ENCODE measurements at places on chromosomes 12 and 14. TPM values are rescaled to one million over a fixed set of nuclear protein-coding genes. Genes with fewer than 3 reads are reported as not detected.

DNA sequence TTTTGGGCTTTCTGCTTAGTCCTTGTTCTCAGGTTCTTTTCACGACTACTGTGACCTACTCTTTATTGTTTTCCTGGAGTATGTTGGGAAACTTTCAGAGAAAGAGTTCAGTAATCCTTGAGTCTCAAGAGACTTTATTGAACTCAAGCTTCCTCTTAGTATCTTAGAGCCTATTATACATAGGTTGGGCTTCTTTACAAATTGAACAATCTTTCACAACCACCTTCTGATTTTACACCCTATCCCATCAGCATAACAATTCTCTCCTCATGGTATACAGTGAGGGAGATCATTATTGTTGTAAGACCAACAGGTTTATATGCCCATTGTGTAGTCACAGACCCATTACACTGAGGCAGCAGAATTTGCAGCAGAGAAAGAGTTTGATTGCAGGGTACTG is 193.2 kb upstream of the IGF1 start:
- no peak for DNase-seq

GRCh38 chr12:98217257-98217656 is 298.1 kb upstream of the TMPO start:
- no peak for DNase-seq

DNA sequence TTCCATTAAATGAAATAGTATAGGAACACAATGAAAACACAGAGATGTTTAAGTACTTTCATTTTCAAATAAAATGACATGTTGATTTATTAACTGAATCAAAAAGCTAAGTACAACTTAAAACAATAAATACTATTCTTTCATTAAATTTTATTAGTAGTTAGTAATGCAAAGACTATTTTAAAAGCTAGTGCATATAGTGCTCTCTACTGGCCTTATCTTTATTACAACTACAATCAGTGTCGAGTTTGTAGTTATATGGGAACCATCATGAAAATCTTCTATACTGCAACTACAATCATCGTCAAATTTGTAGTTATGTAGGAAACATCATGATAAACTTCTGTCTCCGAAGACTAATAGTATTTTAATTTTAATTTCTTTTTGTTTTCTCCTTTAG is 8.9 kb upstream of the LIN7A start:
- DNase-seq = no peak

- no peak for DNase-seq
Measured at GRCh38 chr14:54901380-54902142, 1.1 kb downstream of the GCH1 start.

GRCh38 chr14:58865514-58866281 is 227.9 kb downstream of the DACT1 start:
- no peak for DNase-seq

- DNase-seq = no peak
Measured at GRCh38 chr12:75792687-75793086, 238.9 kb downstream of the PHLDA1 start.

DNA sequence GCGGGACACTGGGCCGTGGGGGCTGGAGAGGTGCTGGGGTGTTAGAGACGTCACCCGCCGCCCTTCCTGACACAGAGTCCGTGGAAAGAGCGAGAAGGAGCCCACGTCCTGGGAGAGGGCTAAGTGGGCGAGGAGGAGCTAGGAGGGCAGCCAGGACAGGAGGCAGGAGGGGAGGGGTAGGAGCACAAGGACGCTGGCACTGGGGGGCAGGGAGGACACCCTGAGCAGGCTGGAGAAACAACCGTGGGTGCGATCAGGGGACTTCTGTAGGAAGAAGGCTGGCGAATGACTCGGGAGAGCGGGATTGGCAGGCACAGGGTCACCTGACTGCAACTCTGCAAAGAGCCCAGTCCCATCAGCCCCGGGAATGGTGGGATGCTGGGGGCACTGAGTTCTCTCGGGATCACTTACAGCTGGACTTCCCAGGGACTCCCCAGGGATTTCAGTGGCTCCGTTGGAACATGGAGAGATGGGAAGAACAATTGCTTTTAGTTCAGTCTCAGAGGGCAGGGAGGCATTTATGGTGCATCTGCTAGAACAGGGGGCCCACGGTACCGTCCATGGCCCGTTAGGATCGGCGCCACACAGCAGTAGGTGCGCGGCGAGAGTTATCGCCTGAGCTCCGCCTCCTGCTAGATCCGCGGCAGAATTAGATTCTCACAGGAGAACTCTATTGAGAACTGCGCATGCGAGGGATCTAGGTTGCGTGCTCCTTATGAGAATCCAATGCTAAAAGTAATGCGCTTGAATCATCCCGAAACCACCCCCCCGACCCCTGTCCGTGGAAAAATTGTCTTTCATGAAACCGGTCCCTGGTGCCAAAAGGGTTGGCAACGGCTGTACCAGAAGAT is 24.3 kb downstream of the UBR7 start:
- DNase-seq = peak; percentile 48

DNA sequence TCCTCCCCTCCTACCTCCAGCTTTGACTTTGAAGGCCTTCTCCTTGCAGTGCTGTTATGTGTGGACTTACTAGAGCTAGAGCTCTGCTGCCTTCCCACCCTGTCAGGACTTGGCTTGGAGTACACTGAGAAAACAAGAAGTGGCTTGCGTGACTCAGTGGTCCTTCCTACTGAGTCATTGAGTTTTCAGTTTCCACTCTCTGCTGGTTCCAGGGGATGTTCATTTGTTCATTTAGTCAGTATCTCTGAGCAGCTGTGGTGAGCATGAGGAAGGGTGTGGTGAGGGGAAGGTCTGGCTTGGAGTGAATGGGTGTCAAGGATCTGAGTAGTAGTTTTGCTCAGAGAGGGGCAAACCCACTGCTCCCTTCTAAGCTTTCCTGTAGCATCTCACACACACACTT is 17.2 kb upstream of the ELK3 start:
- peak; percentile 21 for DNase-seq

GRCh38 chr14:73457924-73458182 is 493 bp downstream of the NUMB start:
- DNase-seq = no peak

GRCh38 chr12:115233891-115234543 is 550.0 kb upstream of the TBX3 start:
- no peak for DNase-seq

- DNase-seq = peak; percentile 58
Measured at GRCh38 chr12:3041558-3042164, 35.5 kb upstream of the TSPAN9 start.

GRCh38 chr14:63027719-63028118 is 17.5 kb downstream of the KCNH5 start:
- DNase-seq = no peak

- peak; percentile 54 for DNase-seq
Measured at GRCh38 chr12:2264651-2265232, 212.0 kb downstream of the CACNA1C start.

GRCh38 chr12:105078712-105079570 is 5.3 kb downstream of the ALDH1L2 start:
- DNase-seq = no peak

- DNase-seq = no peak
Measured at GRCh38 chr12:84058136-84058535, 854.5 kb downstream of the SLC6A15 start.

GRCh38 chr14:22566845-22567244 is 22.2 kb downstream of the DAD1 start:
- no peak for DNase-seq

DNA sequence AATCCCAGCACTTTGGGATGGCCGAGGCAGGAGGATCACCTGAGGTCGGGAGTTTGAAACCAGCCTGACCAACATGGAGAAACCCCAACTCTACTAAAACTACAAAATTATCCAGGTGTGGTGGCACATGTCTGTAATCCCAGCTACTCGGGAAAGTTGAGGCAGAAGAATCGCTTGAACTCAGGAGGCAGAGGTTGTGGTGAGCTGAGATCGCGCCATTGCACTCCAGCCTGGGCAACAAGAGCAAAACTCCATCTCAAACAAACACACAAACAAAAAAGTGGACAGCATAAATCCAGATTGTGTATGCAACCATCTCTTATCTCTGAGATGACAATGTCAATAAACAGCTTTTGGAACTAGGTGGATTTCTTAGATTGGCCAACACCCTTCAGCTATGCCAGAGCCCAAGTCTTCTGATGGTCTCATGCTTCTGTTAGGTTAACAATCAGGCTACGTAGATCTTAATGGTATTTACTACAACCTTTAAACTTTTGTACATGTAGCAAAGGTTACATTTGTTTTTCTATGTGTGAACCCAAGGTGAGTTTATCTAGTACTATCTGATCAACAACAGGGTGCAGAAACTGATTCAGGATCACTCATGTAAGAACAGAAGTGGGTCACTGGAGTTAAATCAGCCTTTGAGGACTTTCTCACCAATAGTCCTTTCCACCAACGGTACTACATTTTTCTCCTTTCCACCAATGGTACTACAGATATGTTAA is 73.7 kb downstream of the DUSP16 start:
- DNase-seq = no peak

- peak; percentile 9 for DNase-seq
Measured at GRCh38 chr14:100158566-100159093, 815 bp downstream of the DEGS2 start.

- no peak for DNase-seq
Measured at GRCh38 chr14:80627745-80628144, 313.8 kb downstream of the CEP128 start.

DNA sequence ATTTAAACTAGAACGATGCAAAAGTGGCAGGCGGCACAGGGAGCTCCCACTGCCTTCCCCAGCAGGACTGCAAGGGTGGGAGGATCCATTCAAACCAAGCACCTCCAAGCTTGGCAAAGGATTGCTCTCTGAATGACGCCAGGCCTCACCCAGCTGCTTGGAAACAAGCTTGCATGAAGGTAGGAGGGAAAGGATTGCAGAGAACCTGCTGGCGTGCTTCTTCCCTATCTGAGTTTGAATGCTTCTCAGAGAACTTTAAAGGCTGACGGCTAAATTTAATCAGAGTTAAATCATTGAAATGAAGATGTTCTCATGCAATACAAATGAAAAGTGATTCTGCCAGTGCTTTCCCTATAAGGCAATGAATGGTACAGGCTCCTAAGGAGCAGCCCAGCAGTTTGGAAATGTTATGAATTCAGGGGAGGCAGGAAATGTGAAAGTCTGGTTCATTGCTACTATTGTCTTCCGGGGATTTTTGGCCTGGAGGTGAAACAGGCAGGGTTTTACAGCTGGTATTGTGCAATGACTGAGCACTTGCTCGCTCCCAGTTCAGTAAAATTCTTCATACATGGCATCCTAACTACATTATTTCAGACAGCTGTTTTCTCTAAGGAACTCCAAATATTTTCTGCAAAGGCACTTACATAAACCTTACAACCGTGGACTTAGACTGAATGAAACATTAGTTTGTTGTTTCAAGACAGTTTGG is 31.9 kb upstream of the DUSP6 start:
- peak; percentile 33 for DNase-seq

GRCh38 chr12:43482311-43483085 is 69.5 kb downstream of the ADAMTS20 start:
- no peak for DNase-seq

- peak; percentile 79 for DNase-seq
Measured at GRCh38 chr12:13173012-13173932, 23.3 kb upstream of the EMP1 start.

DNA sequence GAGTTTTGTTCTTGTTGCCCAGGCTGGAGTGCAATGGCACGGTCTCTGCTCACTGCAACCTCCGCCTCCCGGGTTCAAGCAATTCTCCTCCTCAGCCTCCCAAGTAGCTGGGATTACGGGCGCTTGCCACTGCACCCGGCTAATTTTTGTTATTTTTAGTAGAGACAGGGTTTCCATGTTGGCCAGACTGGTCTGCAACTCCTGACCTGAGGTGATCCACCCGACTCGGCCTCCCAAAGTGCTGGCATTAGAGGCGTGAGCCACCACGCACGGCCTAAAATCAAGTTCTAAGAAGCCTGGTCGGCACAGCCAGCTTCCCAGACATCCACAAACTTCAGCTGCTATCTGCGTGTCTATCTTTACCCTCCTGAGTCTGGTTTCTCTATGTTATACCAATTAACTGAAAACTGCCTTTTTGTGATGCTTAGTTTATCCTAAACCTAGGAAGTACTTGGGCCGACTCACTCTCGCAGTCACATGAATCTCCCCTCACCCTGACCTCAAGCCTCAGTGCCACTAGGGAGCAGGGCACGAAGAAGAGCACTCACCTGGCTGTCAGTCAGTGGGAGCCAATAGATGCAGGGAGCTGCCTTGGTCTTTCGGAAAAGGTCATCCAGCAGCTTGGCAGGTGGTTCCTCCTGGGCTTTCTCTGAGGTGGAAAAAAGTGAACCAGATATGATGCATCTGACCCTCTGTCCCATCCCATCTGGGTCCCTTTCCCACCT is 3.4 kb upstream of the CDH24 start:
- DNase-seq = no peak

DNA sequence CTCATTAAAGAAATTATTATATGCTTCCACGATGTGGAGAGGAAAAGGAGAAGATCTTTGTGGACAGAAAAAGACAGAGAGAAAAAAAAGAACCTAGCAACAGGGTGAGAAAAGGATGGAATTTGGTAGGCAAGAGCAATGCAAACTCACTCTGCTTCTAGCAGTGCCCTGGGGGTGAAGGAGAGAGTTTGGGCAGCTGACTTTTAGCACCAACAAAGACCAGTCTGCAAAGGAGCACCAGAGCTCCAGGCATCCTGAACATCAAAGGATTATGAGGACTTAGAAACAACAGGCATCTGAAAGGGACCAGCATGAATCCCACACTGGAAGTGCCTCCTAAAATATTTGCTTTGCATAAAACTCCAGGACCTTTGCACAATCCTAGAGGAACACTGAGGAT is 32.8 kb upstream of the RERG start:
- DNase-seq = no peak

DNA sequence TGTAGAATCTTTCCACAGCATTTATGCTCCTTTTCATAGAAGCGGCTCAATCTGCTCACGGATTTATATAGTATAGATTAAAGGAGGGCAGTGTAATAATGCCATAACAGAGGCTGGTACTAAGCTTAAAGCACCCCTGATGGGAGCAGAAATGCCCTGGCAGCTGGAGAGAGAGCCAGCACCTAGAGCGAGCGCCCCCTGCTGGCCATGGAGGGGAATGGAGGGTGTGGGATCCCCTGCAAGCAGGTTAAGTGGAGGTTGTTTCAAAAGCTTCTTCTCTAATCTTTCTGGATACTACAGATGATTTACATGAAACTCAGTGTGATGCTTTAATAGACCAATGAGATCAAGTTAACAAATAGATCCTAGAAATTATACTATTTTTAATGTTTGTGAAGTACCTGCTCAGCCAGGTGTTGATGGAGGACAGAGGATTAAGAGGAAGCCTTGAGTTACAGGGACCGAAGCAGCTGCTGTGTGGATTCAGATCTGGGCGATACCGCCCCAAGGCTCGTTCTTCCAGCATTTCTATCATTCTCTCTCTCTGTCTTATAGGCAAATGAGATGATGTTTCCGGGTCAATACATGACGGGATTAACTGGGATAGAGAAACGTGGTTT is 1519.3 kb upstream of the TMEM132C start:
- peak; percentile 61 for DNase-seq

GRCh38 chr12:4216187-4216927 is 57.2 kb upstream of the CCND2 start:
- no peak for DNase-seq

PLCZ1 gene
- total RNA-seq = 1.3 TPM

RTN1 gene
- total RNA-seq = 3.0 TPM

TMEM229B gene
- total RNA-seq = 11.8 TPM

PRB2 gene
- not detected for total RNA-seq

FAM90A1 gene
- 0.31 TPM for total RNA-seq

BHLHE41 gene
- 10.6 TPM for total RNA-seq

MYF6 gene
- total RNA-seq = not detected

KCNH5 gene
- not detected for total RNA-seq

GPR137C gene
- total RNA-seq = 1.0 TPM

INF2 gene
- total RNA-seq = 40.2 TPM

RBP5 gene
- total RNA-seq = 1.7 TPM

KRT74 gene
- total RNA-seq = 0.47 TPM
